Breast epithelium (tissue), 4 donors: ENCODE measurements at places on chromosomes 3 and 15.

- no peak for DNase-seq
Measured at GRCh38 chr3:89032346-89033013, 74.9 kb upstream of the EPHA3 start.

GRCh38 chr3:51963951-51964451 lies 3.3 kb downstream of the PCBP4 start:
- DNase-seq = no peak

GRCh38 chr15:39552556-39552955 lies 28.3 kb upstream of the THBS1 start:
- DNase-seq = no peak

- DNase-seq = no peak
Measured at GRCh38 chr3:39900462-39901002, 91.1 kb downstream of the MYRIP start.

GRCh38 chr3:161694682-161695564 lies 198.3 kb downstream of the OTOL1 start:
- DNase-seq = no peak

- no peak for DNase-seq
Measured at GRCh38 chr15:27097506-27097905, 126.5 kb downstream of the GABRG3 start.

DNA sequence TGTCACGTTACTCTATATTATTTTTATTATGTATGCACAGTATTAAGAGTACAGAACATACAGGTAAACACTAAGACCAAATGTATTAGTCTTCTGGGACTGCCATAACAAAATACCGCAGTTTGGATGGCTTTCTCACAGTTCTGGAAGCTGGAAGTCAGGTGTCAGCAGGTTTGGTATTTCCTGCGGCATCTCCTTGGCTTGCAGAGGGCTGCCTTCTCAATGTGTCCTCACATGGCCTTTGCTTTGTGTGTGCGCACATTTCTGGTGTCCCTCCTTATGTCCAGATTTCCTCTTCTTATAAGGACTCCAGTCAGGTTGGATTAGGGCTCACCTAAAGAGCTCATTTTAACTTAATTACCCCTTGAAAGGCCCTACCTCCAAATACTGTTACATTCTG lies 53.8 kb upstream of the CPOX start:
- DNase-seq = no peak

- no peak for DNase-seq
Measured at GRCh38 chr3:43178891-43179366, 73.0 kb upstream of the POMGNT2 start.

DNA sequence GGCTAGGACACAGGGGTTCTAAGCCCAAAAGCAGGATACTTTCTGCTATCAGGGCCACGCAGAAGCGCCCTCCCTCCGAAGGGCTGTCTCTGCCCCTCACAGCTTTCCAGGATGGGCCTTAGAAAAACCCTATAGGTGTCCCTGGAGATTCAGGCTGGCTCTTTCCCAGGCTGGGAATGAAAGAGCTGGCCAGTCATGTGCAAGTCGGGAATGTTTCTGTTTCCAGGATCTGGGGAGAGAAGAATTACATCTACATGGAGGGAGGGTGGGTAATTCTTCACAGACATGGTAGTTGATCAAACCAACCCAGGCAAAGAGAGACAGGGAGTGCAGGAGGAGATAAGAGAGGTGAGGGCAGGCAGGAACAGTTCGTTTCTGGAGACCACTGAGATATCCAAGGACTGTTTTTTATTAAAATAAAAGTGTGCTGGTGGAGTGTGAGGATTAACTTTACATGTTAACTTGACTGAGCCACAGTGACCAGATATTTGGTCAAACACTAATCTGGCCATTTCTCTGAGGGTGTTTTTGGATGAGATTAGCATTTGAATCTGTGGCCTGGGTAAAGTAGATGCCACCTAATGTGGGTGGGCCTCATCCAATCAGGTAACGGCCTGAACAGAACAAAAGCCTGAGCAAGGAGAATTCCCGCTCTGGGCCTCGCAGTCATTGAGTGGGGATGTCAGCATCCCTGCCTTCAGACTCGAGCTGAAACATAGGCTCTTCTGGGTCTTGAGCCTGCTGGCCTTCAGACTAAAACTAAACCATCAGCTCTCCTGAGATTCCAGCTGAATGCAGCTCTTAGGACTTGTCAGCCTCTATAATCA lies 15.3 kb downstream of the NUP210 start:
- no peak for DNase-seq

DNA sequence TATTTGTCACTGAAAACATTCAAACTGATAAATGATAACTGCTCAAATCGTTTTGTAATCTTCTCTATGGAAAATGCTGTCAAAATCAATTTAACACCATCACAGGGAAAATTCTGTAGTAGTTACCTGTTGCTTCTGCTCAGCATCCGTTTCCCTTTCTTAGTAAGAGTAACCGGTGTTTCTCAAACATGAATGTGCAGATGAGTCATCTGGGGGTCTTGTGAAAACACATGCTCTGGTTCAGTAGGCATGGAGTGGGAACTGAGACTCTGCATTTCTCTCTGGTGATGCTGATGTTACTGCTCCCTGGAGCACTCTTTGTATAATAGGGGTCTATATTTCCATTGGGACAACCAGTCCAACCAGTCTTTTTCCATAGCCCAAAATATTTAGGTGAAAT lies 145.1 kb downstream of the SEMA6D start:
- no peak for DNase-seq

DNA sequence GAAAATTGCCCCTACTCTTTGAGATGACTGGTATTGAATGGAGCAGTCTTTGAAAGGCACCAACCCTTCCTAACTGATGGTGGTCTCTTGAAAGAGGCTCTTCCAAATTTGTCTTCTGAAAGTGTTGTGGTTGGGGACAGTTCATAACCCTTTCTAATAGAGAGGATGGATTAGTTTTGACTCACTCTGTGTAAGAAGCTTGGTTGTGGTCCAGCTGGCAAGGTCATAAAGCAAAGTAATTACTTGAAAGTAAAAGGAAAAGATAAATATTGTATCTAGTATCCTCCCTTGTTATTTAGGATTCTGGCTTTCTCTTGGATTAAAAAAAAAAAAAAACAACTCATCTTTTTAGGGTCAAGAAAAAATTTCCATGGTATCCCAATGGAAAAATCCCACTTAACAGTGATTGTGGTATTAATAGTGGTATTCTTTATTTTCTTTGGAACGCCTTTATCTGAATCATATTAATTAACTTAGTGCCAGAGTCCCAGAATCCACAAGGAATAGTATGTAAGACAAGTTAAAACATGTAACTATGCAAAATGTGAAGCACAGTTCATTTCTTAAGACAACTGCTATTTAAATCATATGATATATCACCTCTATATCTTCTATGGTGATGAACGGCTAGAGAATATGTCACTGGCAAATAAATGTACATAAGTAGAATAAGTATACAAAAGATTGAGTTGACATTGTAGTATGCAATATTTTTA lies 469.3 kb upstream of the CDIN1 start:
- DNase-seq = no peak

- no peak for DNase-seq
Measured at GRCh38 chr3:65944252-65944651, 94.5 kb downstream of the MAGI1 start.

- no peak for DNase-seq
Measured at GRCh38 chr3:139378587-139379241, 10.7 kb downstream of the COPB2 start.

GRCh38 chr3:169676925-169677537 lies 13.5 kb upstream of the MECOM start:
- no peak for DNase-seq

DNA sequence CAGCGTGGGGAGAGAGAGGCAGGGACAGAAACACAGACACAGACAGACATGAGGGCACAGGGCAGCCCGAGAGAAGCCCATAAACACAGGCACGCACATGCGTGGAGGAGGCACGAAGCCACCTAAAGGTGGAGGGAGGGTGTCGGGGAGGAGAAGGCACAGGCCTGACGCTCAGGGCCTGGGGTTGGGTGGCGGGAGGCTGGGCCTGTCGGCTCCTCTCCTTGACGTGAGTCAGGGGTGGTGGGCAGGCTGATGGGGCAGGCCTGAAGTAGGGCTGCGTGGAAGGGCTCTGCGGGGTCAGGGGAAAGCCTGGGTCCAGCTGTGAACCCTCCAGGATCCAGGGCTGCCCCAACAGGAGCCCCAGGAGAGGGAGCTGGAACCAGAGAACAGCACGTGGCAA lies 74.2 kb downstream of the EPHB3 start:
- DNase-seq = no peak

GRCh38 chr15:42119446-42119760 lies 25.0 kb upstream of the PLA2G4D start:
- no peak for DNase-seq

GRCh38 chr15:80639168-80639555 lies 55.9 kb upstream of the ABHD17C start:
- no peak for DNase-seq
